EH (cell line): ENCODE measurements at places on chromosomes 16 and 17.

GRCh38 chr17:29574732-29575510 is 6.4 kb downstream of the TP53I13 start:
- no peak for DNase-seq

GRCh38 chr16:89581045-89581695 is 5.6 kb downstream of the CPNE7 start:
- peak; percentile 100 for DNase-seq

GRCh38 chr16:1548233-1548632 is 14.8 kb downstream of the TMEM204 start:
- DNase-seq = peak; percentile 55

GRCh38 chr17:29826114-29826692 is 103.8 kb downstream of the SSH2 start:
- no peak for DNase-seq

DNA sequence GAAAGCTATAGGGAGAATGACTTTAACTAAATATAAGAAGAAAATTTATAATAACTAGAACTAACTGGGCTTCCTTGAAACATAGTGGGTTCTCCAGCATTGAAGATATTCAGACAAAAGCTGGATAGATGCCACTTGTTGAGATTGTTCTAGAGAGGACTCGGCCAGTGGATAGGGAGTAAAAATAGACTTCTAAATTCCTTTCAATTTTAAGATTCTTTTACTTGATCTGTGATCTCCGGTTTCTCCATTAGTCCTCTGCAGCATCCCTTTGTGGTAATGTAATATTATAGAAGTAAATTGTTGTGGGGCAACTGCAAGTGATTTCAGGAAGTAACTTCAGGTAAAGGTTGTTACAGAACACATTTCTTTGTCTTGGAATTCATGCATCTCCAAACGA is 10.3 kb upstream of the RARA start:
- peak; percentile 88 for DNase-seq

- no peak for DNase-seq
Measured at GRCh38 chr17:78559749-78560368, 17.3 kb downstream of the DNAH17 start.

DNA sequence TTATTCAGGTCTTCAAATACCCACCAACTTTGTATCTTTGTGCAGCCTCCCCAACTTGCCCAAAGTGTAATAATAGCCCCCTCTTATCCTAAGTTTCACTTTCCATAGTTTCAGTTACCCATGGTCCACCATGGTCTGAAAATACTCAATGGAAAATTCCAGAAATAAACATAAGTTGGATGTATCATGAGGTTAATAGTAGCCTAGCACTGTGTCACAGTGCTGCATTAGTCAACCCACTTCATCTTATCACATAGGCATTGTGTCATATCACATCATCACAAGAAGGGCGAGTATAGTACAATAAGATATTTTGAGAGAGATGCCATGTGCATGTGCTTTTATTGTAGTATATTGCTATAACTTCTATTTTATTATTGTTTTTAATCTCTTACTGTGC is 21.9 kb downstream of the OMG start:
- no peak for DNase-seq

DNA sequence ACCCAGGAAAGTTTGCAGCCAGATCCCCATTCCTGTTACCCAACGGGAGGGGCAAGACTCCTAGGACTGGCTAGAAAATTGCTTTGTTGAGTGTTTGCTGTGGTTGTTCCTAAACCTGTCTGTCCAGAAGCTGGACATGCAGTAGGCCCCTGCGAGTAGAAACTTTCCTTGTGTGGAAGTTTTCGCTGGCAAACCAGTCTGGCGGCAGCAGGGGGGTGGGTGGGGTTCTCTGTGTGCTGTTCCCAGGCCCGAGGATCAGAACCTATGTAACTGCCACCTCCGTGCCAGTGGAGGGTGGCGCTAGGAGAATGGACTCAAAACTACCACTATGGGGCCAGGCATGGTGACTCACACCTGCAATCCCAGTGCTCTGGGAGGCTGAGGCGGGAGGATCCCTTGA is 9.2 kb downstream of the SGSM2 start:
- DNase-seq = no peak

DNA sequence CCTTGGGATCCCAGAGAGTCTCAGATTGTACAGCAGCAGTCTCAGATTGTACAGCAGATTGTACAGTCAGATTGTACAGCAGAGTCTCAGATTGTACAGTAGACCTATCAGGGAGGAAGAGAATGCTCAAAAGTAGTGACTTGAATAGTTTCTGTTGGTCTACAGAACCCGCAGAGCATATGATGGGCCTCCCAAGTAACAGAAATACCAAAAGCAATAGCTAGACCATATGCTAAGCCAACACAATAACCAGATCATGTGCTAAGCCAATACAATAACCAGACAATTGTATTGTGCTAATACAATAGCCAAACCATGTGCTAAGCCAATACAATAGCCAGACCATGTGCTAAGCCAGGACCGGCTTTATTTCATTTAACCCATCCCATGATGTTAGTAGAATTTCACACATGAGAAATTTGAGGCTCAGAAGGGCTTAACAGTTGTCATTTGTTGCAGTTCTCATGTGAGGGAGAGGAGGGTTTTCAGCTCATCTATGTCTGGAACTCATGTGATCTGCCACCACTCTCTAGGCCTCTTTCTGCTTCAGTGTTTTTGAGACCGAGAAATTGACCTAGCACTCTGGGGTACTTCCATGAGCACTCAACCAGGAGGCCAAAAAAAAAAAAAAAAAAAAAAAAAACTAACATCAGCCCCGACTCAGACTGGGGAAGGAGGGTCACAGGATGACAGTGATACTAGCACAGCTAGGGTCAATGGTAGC is 144.0 kb downstream of the SOX9 start:
- DNase-seq = no peak

DNA sequence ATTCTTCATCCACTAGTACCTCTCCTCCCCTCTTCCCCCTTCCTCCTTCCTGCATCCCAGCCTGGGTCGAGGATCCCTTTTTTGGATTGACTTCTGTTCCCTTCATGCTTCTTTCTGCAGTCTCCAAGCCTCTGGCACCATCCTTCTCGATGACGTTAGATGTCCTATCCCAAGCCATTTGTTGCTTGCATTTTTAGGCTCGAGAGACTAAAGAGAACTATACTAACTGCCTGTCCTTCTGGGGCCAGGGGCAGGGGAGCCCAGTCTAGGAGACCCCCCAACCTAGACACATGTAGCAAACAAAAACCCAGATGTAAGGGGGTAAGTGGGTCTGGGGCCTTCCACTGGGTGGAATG is 23.9 kb downstream of the UNK start:
- DNase-seq = no peak

GRCh38 chr16:57166951-57167350 is 18.9 kb downstream of the PSME3IP1 start:
- DNase-seq = no peak

DNA sequence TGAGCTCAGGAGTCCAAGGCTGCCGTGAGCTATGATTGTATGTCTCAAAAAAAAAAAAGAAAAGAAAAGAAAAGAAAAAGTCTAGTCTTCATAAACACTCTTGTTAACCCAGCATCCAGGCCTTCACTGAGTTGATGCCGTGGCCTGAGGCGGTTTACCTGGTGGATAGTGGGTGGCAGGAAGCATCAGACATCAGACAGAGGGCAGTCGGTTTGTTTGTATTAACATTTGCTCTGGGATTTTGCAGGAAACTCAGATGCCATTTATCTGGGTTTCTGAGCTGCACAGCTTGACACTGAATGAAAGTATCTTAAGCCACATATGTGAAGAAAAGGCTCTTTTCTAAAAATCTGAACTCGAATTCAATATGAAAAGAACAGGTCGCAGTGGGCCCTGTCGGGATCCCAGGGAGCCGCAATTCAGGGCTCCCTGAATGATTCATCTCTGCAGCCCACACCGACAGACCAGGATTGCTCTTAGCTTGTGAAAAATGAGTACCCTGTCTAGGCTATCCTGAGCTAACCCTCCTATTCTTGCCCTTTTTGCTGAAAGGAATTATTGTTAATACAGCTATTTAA is 1.1 kb upstream of the DBNDD1 start:
- peak; percentile 15 for DNase-seq

DNA sequence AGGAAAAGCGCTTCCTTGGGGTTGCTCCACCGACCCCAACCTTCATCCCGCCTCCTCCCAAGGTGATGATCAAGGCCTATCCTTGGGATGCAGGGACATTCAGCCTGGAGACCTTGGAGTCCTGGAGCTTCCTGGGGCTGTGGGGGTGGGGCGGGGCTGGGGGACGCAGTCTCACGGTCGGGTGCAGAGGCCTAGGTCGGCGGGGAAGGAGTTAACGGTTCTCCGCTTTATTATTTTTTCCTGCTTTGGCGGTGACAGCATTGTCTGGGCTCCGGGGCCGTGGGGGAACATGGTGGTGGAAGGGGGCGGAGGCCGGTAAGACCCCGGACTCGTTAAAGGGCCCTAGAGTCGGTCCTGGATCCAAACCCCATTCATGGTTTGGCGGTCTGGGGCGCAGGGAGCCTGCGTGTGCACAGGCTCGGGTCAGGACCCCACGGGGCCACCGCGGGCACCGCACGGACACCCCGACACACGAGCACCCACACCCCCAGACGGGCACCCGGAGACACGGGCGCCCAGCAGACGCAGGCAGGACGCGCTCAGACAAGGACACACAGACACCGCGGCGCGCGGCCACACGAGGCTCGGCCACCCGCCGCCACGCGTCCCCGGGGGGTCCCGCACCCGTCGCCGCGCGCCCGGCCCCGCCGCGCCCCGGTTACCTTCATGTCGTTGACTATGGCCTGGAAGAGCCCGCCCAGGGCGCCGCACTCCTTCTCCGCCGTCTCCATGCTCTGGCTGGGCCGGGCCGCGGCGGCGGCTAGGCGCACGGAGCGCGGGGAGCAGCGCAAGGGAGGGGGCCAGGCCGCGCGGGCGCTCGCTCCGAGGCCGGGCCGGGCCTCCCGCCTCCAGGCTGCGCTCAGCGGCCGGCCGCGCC is 554 bp downstream of the MTSS2 start:
- peak; percentile 33 for DNase-seq

DNA sequence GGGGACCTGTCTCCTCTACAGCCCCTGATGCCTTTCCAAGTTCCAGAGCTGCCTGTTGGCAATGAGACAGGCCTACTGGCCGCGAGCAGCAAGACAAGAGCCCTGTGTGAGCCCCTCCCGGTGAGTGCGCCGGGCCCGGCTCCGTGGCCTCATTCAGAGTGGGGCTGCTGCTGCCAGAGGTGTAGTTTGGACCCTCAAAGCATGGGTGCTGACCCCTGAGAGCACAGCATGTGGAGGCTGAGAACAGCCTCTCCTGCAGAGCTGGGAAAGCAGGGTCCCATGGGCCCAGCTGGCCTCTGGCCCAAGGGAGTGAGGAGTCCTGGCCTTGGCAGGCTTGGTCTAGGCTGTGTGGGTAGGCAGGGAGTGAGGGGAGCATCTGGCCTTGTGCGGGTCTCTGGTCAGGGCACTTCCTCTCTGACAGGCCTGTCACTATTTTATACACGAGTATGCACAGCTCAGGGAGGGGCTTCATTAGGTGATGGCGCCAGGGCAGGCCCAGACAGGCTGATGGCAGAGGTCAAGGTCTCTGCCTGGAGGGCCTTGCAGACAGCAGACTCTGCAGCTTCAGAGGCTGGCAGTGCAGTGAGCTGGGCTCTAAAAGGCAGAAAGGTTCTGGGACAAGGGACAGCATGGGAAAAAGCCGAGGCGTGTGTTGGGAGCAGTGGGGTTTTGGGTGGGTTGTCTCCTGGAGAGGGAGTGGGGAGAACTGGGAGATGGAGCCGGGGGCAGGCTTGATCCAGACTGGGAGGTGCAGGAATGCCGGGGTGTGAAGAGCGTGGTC is 43.4 kb downstream of the ADCY7 start:
- no peak for DNase-seq

- no peak for DNase-seq
Measured at GRCh38 chr17:75544250-75544649, 18.8 kb downstream of the LLGL2 start.
